Fibroblast of upper back skin (primary cell): ENCODE measurements at places on chromosomes 16 and 17.

DNA sequence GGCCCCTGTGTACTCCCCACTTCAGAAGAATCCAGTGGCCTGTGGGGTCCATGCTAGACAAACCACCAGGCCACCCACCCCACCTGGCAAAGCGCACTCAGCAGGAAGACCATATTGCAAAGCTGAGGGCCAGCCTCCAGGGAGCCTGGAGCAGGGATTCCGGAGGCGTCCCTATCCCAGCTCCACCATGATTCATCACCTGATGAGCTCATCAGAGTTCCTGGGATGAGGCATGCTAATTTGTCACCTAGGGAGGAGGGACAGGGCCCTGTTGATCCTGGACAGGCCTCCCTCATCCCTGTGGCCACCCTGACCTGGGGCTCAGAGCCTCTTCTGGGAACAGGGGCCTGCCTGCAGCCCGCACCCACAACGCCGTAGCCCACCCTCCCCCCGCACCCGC lies 131.6 kb upstream of the PLCG2 start:
- DNase-seq = peak; percentile 77

DNA sequence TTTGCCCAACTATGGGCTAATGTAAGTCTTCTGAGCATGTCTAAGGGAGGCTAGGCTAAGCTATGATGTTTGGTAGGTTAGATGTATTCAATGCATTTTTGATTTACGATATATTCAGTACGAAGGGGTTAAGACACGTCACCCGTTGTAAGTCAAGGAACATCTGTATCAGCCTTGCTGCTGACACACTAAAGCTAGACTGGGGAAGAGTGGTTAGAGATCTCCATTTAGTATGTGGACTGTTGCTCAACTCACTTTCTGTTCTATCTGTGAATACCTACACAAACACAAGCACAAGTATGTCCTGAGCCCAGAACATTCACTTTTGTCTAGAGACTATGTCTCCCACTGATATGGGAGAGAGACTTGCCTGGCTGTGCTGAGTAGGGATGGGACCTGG lies 71.5 kb downstream of the VMP1 start:
- no peak for DNase-seq

DNA sequence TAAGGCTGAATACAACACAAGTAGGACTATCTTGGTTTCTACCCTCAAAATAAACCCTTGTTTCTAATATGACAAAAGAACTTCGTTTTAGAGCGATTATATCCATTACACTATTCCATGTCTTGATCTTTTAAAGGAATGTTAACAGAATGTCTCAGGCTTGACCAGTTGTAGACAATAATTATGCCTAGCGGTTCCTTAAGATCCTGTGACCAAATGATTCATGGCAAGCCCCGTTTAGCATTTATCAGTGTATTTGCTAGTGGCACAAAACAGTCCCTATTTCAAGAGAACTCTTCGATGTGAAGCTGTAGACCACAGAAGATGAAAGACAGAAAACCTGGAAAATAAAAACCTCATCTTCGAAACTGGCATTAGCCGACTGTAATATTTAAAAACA lies 200.9 kb upstream of the SOX9 start:
- no peak for DNase-seq

GRCh38 chr16:1362807-1363206 lies 11.1 kb downstream of the GNPTG start:
- no peak for DNase-seq

DNA sequence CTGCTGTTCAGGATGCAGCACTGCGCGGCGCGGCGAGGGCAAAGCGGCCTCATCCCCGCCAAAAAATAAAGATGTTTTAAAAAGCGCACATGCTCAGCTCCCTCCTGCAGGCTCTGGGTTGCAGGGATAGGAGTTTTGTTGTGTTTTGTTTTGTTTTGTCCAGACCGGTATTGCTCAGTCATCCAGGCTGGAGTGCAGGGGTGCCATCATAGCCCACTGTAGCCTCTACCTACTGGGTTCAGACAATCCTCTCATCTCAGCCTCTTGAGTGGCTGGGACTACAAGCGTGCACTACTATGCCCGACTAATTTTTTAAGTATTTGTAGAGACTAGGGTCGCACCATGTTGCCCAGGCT lies 636 bp downstream of the WWOX start:
- no peak for DNase-seq

DNA sequence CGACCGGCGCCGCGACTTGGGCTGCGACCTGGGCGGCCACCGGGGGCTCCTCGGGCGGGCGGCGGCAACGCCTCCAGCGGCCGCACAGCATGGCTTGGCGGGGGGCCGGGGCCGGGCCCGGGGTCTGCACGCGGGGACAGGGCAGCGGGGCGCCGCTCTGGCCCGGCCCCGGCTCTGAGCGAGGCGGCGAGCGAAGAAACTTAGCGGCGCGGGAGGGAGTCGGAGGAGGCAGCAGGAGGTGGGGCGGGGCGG lies at the start of gene PLCD3:
Gene PLCD3 (minus strand): TSS at position 196 of the 252 bp plus-strand sequence. CDS start 105 bp downstream, at position 91.
- DNase-seq = no peak

- DNase-seq = no peak
Measured at GRCh38 chr17:48732688-48733629, 4.4 kb upstream of the HOXB13 start.

DNA sequence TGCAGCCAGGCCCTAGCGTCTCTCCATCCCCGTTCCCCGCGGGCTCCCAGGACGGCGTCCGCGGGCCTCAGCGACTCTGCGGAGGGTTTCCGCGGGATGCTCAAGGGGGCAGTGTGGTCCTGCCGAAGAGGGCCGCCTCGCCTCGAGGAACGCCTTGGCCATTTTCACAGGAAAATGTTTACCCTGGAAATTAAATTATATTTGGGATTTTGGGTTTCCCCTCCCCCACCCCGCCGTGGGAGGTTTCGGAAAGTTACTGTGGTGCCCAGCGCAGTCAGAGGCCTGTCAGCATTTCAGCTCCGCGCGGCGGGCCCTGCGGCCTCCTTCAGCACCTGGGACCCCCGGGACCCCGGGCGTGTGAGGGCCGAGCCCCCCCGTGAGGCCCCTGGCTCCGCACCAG lies 94.5 kb downstream of the PCTP start:
- peak; percentile 43 for DNase-seq

DNA sequence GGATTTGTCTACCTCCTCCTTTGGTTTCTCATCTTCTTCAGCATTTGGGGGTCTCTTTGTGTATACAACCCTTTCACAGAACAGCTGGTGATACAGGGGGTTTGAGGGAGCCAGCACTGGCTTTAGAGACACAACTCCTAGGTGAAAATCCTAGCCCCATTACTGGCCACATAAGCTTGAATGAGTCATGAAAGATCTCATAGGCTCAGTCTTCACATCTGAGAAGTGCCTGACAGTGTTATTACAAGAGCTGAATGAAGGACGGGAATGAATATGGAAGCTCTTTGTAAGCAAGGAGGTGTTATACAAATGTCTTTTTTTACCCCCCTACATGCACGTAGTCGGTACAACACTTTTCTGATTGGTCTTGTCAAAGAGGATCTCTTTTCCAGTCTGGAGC lies 1.7 kb upstream of the B4GALNT2 start:
- DNase-seq = no peak
